ENCODE measurements at places on chromosomes 3 and 15. TPM values are rescaled to one million over a fixed set of nuclear protein-coding genes. Genes with fewer than 3 reads are reported as not detected.
A peak's percentile ranks its signal among the peaks of the same experiment; 100 is the strongest.

P2RY1 gene
- 3.4 TPM for polyA plus RNA-seq

SPTBN5 gene
- 1.4 TPM for polyA plus RNA-seq

AADACL2 gene
- 0.07 TPM for polyA plus RNA-seq

MYO5C gene
- polyA plus RNA-seq = 30.5 TPM

SERPINI2 gene
- polyA plus RNA-seq = 1.4 TPM

KIF23 gene
- polyA plus RNA-seq = 35.1 TPM

COL6A6 gene
- polyA plus RNA-seq = 2.7 TPM

TLR9 gene
- 0.09 TPM for polyA plus RNA-seq

SLC12A1 gene
- polyA plus RNA-seq = 230 TPM

C3orf52 gene
- polyA plus RNA-seq = 5.9 TPM

SPG21 gene
- polyA plus RNA-seq = 121 TPM

DNA sequence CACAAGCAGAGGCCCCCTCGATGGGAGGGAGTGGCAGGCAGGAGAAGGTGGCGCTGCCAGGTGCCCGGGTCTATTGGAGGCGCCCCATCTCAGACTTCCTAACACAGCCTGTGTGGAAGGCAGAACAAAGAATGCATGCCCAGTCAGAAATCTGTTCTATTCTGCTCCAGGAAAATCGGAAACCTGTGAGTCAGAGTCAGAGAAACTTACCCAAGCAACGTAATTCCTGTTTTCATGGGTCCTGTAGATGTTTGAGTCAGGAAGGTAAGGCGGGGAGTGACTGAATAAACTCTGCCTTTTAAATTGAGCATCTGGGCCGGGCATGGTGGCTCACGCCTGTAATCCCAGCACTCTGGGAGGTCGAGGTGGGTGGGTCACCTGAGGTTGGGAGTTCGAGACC lies 13.7 kb downstream of the MAP6D1 start:
- no peak for DNase-seq

GRCh38 chr15:92848852-92849598 lies 51.1 kb upstream of the CHD2 start:
- no peak for DNase-seq

GRCh38 chr3:182809531-182809930 lies 16.2 kb downstream of the ATP11B start:
- no peak for DNase-seq

- peak; percentile 76 for DNase-seq
Measured at GRCh38 chr3:25789596-25790556, at the start of gene OXSM. OXSM (plus strand) TSS chr3:25790090; CDS start chr3:25791021, 931 bp downstream.

DNA sequence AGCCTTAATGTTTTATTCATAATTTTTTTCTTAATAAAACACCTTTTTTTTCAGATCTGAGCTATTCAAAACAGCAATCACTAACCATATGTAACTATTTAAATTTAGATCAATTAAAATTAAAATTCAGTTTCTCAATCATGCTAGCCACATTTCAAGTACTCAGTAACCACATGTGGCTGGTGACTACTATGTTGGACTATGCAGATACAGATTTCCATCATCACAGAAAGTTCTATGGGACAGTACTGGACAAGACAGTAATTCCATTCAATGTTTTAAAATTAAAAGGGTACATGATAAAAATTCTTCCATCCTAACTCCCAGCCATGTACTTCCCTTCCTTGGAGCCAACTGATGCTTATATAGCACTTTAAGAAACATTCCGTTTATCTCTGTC lies 119.3 kb downstream of the GLDN start:
- DNase-seq = no peak

DNA sequence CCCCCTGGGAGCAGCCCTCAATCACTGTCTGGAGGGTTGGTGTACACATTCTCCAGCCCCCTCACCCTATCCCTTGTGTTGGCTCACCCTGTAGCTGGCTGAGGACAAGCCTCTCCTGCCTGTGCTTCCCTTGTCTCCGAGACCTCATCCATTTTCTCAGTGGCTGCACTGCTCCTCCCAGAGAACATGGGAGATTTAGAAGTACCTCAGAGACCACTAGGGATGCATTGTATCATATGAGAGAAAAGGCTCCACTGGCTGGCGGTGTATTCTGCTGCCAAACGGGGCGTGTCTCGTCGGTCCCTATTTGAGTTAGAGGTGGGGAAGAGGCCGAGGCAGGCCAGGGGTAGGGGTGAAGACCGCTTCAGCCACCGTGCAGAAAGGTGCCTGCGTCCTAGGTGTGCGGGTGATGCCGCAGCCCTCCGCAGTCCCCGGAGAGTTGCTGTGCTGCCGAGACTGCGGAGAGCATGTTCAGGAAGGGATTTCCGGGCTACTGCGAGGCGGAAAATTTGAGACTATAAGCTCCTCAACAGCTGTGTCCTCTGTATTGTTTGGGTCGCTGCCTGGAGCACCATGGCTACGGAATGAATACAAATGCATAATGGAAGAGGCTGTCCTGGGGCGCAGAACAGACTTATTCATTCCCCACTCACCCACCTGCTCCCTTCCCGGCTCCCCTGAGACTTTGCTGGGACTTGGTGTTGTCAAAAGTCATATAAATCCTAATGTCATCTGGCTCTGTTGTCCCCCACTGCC lies 43.8 kb downstream of the SPSB4 start:
- peak; percentile 89 for DNase-seq

DNA sequence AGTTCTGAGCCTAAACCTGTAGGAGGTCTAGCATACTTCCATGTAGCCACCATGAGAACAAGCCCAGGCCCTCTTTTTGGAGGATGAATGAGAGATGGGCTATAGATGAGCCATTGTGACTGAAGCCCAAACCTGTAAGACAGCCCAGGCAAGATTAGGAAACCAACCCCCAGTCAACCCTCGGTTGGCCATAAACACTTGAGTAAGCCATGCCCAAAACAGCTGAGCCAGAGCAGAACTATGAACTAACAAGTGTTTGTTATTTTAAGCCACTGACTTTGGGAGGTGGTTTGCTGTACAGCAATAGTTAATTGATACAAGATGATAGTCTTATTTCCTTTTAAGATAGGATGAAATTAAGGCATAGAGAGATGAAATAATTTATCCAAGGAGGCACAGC lies 12.4 kb upstream of the CPNE4 start:
- DNase-seq = no peak

DNA sequence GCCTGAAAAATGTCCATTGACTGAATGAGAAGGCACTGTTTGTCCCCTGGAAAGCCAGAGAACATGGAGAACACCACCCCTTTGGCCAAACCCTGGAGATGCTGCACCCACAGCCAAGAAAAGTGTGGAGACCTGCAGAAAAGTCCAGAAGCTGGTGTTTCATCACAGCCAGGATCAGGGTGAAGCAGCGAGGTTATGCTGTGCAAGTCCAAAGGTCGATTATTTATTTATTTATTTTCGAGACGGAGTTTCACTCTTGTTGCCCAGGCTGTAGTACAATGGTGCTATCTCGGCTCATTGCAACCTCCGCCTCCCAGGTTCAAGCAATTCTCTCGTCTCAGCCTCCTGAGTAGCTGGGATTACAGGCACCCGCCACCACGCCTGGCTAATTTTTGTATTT lies 5.5 kb upstream of the CTSH start:
- no peak for DNase-seq

- no peak for DNase-seq
Measured at GRCh38 chr15:77421370-77421700, 647 bp downstream of the HMG20A start.

DNA sequence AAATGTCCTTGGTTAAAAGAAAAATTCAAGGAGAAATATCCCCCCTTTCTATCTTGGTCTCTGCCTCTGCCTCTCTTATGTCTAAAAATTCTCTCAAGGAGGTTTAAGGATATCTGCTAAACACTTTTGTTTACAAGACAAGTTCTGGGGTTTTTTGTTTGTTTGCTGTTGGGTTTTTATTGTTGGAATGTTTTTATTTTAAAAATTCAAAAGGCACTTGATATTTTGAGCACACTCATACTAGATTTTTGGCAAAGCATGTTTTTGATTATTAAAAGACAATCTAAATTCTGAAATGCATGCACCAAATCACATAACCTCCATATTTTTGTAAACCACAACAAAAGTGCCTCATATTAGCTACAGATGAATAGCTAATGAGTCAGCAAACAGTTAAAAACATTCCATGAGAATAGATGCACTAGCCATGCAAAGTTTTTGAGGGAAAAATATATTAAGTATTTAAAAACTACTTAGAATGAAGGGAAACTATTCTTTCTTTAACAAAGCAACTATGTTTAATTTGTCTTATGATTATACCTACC lies 84.6 kb downstream of the ZBTB20 start:
- no peak for DNase-seq

DNA sequence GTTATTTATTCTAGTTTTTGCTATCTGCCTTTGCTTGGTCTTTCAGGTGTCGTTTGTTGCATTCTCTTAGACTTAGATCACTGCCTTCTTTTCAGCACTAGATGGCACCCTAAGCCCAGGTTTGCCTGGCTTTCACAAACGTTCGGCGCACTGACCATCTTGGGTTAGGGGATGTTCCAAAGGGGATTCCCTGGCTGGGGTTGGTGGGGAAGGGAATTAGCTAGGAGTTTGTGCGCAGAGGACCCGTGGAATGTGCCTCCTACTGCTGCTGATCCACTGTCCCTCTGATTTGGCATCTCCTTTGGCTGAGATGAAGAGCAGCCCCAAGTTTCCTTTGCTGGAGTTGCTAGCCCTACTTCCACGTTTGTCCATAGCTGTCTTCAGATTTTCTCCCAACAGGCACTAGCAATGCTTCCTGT lies 33.9 kb downstream of the PFN2 start:
- DNase-seq = peak; percentile 10

DNA sequence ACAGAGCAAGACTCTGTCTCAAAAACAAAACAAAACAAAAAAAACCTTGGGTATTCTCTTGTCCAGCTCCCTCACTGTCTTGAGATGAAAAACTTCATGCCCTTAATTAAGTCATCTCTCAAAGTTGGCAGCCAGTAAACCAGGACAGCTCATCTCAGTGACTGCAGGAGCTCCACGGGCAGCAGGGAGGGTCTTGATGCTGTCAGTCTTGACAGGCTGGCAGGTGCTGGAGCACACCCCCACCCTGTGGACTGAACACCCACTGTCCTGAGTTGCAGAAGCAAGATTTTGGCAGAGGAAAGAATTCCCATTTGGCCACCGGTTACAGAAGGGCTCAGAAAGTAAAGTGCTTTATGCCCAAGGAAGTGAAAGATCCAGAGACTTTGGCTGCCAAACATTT lies 8.0 kb downstream of the DNAJA4 start:
- DNase-seq = no peak

DNA sequence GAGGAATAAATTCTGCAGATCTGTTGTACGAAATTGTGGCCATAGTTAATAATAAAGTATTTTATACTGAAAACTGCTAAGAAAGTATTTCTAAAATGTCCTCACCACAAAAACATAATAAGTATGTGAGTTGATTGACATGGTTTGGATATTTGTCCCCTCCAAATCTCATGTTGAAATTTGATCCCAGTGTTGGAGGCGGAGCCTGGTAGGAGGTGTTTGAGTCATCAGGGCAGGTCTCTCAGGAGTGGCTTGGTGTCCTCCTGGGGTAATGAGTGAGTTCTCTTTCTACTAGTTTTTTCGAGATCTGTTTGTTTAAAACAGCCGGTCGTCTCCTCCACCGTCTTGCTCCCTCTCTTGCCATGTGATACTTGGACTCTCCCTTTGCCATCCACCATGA lies 424.1 kb upstream of the KCNMB2 start:
- DNase-seq = no peak

- no peak for DNase-seq
Measured at GRCh38 chr3:175211466-175211865, 352.3 kb downstream of the NAALADL2 start.

DNA sequence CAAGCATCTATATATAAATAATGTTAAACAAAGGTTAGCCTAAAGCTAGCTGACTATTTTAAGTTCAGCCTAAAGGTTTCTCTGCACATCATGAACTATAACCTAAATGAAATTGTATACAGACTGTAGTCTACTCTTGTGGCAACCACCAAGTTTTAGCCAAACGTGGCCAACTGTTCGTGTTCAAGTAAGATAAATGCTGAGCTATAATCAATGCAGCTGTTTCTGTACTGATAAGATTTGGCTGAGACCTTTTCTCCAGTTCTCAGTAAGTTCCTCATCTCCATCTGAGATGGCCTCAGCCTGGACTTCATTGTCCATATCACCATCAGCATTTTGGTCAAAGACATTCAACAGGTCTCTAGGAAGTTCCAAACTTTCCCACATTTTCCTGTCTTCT lies 43.7 kb upstream of the IGSF10 start:
- DNase-seq = no peak

DNA sequence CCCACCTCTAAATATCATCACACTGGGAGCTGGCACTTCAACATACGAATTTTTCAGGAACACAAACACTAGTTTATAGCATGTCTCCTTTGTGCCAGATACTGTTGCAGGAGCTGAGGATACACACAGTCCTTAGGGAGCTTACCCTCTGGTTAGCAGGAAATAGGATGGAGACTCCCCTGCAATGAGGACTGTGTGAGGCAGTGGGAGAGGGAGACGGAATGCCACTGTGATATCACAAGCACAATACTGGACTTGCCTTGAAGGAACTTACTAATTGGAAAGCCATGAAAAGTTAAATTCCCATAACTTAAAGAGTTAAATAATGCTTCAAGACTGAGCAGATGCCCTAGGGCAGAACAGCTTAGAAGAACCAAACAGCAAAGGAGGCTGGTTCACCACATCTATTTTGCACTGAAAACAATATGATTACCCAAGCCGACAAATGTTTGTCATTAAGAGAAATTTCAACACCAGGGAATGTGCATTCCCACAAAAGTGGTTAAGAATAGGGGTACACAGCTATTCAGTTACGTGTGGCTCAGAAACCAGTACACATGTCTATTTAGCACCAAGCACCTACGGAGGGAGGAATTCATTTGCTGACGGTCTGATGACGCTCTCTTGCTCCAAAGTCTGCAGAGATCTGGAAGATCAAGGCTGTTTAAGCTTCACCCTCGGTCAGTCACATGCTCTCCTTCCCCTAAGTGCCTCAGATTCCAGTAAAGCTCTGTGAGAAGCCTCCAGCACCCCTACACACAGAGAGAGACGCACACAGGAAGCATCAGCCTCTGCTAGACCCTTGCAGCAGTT lies 5.2 kb downstream of the TBC1D2B start:
- DNase-seq = no peak

GRCh38 chr15:26037369-26037768 lies 174.2 kb upstream of the ATP10A start:
- no peak for DNase-seq

GRCh38 chr3:171896316-171896715 lies 53.2 kb downstream of the TMEM212 start:
- DNase-seq = no peak

GRCh38 chr15:39919748-39920509 lies at the start of gene GPR176:
GPR176 (minus strand) TSS chr15:39920266; CDS start chr15:39920026, 240 bp downstream.
- DNase-seq = no peak

DNA sequence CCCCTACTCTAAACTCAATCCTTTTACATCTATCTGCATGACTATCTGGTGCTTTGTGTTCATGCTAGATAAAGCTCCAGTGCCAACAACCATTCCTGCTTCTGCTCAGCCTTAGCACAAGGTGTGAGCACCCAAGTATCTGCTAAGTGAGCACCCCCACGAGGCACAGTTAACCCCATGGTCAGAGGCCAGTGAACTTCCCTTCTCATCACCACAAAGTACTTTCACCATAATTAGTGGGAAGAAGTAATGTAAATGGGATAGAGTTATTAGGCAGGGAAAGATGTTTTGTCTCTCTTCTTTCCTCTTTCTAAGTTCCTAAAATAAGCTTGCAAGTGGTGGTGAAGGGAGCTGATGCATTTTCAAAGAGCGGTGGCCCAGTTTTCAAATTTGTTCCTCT lies 96.4 kb downstream of the ANO10 start:
- no peak for DNase-seq

GRCh38 chr15:70323111-70323851 lies 225.6 kb upstream of the TLE3 start:
- no peak for DNase-seq

GRCh38 chr3:30007668-30008067 lies 598.7 kb upstream of the TGFBR2 start:
- no peak for DNase-seq

- no peak for DNase-seq
Measured at GRCh38 chr3:38614091-38614490, 35.4 kb downstream of the SCN5A start.
